ENCODE measurements at places on chromosomes 16 and 17. TPM values are rescaled to one million over a fixed set of nuclear protein-coding genes. Genes with fewer than 3 reads are reported as not detected.
A peak's percentile ranks its signal among the peaks of the same experiment; 100 is the strongest.

NPIPA3 gene
- 0.67 TPM for total RNA-seq

OR4D1 gene
- not detected for total RNA-seq

PRSS53 gene
- total RNA-seq: 2.6 TPM

TMC8 gene
- total RNA-seq: 0.07 TPM

FAM20A gene
- total RNA-seq: 0.17 TPM

ZNF750 gene
- total RNA-seq: 0.33 TPM

PSMC5 gene
- total RNA-seq: 132 TPM

KCNJ18 gene
- total RNA-seq: not detected

- DNase-seq: peak; percentile 7
Measured at GRCh38 chr16:50428116-50428515, 59.3 kb upstream of the BRD7 start.

DNA sequence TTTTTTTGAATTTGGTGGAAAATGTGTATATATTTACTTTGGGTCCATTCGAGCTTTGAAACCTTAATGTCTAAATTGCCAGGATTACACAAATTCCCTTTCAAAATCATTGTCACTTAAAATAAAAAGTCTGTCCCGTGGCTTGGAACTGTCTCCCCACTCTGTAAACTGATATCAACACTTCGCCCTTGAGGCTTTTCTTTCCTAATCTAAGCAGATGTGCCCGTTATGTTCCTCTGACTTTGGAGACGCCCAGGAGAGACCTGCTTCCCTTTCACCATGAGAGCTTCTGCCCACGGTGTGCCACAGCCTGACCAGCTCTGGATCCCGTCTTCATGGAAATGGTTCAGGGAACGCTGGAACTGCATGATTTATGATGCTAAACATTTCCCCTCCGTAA lies 151.3 kb downstream of the C16orf95 start:
- DNase-seq: no peak

- DNase-seq: no peak
Measured at GRCh38 chr16:25966172-25967097, 274.7 kb downstream of the HS3ST4 start.

- DNase-seq: no peak
Measured at GRCh38 chr17:68622423-68622822, 21.3 kb upstream of the FAM20A start.

- DNase-seq: no peak
Measured at GRCh38 chr17:39231091-39231561, 5.4 kb upstream of the STAC2 start.

DNA sequence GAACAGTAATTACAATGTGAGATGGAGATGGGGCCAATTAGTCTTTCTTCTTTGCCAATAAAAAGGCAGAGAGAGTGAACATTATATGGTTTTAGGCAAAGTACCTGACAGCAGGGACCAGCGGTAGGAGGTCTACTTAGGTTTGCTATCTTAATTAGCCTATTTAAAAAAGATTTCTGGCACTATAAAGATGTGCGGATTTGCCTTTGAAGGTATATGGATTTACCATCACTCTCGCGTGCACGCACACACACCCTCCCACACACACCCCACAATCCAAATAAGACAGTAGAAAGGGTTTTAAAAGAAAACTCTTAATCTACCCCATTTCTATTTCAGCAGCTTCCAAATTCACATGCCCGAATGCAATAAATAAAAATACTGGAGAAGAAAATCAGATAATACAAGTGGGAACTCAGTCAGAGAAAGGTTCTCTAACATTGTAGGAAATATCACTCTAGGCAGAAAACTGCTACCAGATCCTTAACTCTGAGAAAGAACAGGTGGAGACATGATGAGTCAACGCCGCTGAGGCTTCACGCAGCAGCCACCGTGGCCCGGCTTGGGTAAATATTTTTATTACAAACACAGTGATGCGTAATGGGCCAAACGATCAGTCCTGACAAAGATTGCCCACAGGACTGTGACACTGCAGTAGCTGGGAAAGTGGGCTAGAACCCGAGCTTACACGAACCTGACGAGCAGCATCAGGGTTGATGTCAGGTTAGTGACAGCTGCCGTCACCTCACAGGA lies 66.6 kb upstream of the AXIN2 start:
- DNase-seq: peak; percentile 20

DNA sequence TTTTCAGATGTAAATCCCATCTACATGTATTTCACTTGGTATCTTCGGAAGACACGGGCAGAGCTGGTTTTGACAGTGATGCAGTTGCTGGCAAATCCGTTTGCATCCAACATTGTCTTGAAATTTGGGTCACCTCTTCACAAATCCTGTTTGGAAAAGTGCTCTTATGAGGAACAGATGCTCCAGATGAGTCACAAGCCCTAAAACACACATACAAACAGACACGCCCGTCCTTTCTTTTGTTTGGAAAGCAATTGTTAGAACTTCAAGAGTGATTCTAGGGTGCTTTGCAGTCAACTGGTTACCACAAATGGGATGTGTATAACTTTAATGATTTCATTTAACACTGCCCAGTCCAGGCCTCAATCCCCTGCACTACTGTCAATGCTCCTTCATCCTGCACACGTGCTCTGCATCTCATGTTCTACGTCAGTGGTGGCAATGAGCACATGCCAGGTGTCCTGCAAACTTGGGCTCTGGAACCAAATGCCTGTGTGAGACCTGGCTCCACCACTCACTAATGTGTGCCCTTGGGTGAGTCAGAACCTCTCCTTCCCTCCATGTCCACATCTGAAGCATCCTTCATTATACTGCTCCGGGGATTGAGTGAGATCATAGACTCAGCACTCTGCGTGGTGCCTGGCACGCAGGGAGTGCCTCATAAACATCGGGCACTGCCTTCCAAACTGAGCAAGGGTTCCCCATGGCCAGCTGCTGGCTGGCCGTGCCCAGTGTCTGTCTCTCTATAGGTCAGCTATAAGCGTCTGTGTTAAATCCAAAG lies 19.3 kb upstream of the FOXF1 start:
- DNase-seq: no peak

GRCh38 chr16:89727406-89728120 lies 6.2 kb downstream of the ZNF276 start:
- DNase-seq: no peak

GRCh38 chr17:58377093-58377601 lies 25.1 kb upstream of the SUPT4H1 start:
- DNase-seq: peak; percentile 55

DNA sequence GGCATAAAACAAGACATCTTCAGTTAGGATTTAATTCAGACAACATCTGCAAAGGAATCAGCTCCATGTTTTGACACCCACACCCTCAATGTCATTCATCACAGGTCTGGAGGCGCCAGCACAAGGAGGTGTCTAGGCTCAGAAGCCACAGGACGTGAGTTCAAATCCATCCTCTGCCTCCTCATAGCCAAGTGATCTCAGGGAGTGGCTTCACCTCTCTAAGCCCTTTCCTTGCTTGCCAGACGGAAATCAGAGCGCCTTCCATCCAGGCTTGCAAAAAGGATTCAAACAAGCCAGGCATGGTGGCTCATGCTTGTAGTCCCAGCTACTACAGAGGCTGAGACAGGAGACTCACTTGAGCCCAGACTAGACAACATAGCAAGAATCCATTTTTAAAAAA lies 84.6 kb downstream of the GSG1L start:
- DNase-seq: no peak

GRCh38 chr17:60720763-60721531 lies 43.3 kb downstream of the BCAS3 start:
- peak; percentile 35 for DNase-seq

DNA sequence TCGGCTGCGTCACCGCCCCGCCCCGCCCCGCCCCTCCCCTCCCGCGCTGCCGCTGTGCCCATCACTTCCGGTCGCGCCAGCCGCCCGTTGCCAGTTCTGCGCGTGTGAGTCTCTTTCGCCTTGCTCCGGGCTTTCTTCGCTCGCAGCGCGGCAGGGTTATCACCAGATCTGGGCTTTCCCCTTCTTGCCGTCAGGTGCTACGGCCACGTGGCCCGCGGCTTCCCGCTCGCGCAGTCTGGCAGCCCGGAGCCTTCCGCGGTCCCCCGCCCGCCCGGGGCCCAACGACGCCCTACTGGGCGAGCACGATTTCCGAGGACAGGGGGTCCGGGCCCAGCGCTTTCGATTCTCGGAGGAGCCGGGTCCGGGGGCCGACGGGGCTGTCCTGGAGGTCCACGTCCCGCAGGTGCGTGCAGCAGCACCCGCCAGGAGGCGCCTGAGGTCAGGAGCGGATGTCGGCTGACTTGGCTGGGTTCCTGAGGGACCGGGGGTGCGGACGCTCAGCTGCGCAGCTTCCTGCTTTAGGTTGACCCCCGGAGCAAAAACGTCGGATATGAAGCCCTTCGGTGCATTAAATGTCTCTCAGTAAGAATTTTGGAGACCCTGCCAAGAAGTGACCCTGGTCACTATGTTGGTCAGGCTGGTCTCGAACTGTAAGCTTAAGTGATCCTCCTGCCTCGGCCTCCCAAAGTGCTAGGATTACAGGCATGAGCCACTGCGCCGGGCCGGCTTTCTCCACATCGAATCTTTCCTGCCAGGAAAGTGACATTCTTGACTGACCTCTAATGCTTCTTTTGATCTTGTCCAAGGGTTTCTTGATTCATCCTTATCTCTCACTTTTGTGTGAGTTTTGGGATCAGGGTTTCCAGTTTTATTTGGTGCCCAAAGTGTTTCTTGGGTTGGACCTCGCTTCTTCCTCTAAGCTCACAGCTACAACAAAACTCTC lies at the start of gene METTL23:
TSS of gene METTL23 (plus strand) at position 64 of the 943 bp plus-strand sequence. CDS start 2,872 bp downstream, outside the sequence.
- peak; percentile 60 for DNase-seq
